Left colon (tissue), 2 donors: ENCODE measurements at places on chromosomes 1 and 21. TPM values are rescaled to one million over a fixed set of nuclear protein-coding genes. Genes with fewer than 3 reads are reported as not detected.

The TRIM46 gene
- total RNA-seq, result 0.52 TPM

The CR1 gene
- 0.76 TPM for total RNA-seq

The GJA8 gene
- total RNA-seq, result not detected

DNA sequence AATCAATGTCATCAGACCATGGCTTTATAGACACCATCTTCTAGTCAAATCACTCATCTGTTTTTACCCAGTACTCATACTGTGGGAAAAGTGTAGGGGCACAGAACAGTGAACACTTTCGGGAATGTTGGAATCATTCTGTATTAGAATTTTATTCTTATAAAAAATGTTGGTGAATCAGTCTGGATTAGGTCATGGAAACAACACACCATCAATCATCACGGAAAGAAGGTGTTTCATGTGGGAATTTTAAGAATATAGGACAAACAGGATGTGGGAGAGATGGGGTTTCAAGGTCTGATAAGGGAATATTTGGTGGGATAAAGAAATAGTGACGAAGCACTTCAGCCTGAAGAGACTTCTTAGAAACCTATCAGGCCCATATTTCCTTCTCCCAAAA, 17.3 kb downstream of the GBP1 start:
- no peak for DNase-seq

GRCh38 chr1:228929476-228930027, 194.3 kb downstream of the RHOU start:
- DNase-seq, result no peak

- DNase-seq, result no peak
Observed at GRCh38 chr1:212974711-212975110, 24.4 kb downstream of the VASH2 start.

- DNase-seq, result no peak
Observed at GRCh38 chr1:145845144-145845513, 301 bp upstream of the NUDT17 start.

DNA sequence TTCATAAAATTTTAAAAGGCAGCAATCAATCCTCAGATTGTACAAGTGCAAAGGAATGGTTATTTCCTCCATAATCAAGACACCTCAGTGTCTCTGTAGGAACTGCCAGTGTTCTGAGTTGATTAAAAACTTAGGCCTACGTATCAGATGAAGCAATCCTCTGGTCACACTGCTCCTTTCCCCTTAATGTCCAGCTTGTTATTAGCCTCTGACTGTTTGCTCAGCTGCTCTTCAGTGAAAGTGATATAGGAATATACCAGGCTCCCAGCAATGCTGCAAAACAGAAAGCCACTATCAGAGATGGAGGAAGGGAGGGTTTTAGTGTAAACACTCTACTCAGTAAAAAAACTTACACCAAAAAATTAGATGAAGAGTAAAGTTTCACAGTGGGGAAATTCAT, 49.8 kb downstream of the SLC35D1 start:
- DNase-seq, result no peak

- DNase-seq, result no peak
Observed at GRCh38 chr1:147634645-147635044, 35.7 kb downstream of the ACP6 start.

DNA sequence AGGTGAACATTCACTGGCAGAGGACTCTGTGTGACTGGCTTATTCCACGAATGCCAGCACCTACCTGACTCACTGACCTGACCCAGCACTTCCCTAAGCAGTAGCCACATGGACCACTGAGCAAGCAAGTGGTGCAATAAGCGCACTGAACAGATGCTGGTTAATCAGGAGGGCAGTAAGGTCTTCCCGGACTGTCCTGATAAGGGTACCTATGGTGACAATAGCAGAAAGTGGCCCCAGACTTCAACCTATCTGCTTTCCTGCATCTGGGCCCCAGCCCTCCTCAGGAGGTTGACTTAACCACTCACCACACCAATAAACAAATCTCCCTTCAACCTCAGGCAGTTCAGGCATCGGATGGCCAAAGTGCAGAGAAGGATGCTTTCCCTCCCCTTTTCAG, 65.7 kb downstream of the SETD4 start:
- no peak for DNase-seq
